ENCODE measurements at places on chromosomes 12 and 14. TPM values are rescaled to one million over a fixed set of nuclear protein-coding genes. Genes with fewer than 3 reads are reported as not detected.
A peak's percentile ranks its signal among the peaks of the same experiment; 100 is the strongest.

GRCh38 chr14:43041207-43041606 lies 1434.5 kb downstream of the LRFN5 start:
- H3K27ac ChIP-seq, result no peak overlapping the region
- DNase-seq, result no peak
- no peaks in the 10 kb centered on the region for H3K4me1 ChIP-seq
- H3K4me3 ChIP-seq, result no peak overlapping the region
- no peaks in the 10 kb centered on the region for H3K27me3 ChIP-seq
- no peaks in the 10 kb centered on the region for H3K36me3 ChIP-seq

TWF1 gene
- 102 TPM for total RNA-seq

- H3K36me3 ChIP-seq, result no peaks in the 10 kb centered on the region
- H3K4me3 ChIP-seq, result no peak overlapping the region
- H3K27me3 ChIP-seq, result peaks cover 6% of the 10 kb centered on the region
- no peak overlapping the region for H3K27ac ChIP-seq
- no peak for DNase-seq
Observed at GRCh38 chr12:40697566-40698259, 5.5 kb downstream of the CNTN1 start.

- no peak for DNase-seq
- no peaks in the 10 kb centered on the region for H3K27me3 ChIP-seq
- no peaks in the 10 kb centered on the region for H3K36me3 ChIP-seq
- H3K4me3 ChIP-seq, result no peak overlapping the region
- no peak overlapping the region for H3K27ac ChIP-seq
Observed at GRCh38 chr14:86989285-86989684, 1003.7 kb downstream of the GALC start.

CBLN3 gene
- total RNA-seq, result 1.6 TPM

DNA sequence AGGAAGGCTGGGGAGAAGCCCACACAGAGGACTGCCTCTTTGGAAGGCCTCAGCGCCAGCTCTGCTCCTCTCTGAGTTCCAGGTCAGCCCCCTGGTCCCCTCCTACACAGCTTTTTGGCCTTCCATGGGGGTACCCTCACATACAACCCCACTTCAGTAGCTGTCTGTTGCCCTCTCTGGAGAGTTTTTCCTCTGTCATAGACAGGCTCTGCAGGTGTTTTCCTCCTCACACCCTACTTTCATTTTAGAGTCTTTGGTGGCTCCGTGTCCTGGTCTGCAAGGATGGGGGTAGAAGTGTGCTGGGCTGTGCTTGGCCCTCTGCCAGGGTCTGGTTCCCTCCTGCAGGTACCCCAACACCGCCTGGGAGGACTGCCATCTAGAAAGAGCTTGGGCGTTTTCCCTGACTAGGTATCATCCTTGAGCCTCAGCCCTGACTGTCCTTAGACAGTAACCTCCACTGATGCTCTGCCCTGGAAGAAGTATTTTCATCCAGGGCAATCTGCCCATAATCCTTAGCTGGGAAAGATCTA lies 15.1 kb downstream of the ZDHHC22 start:
- H3K4me1 ChIP-seq, result no peaks in the 10 kb centered on the region
- H3K4me3 ChIP-seq, result no peak overlapping the region
- H3K27me3 ChIP-seq, result no peaks in the 10 kb centered on the region
- no peak for DNase-seq

DEPDC4 gene
- 2.0 TPM for total RNA-seq

PAH gene
- not detected for total RNA-seq

DNA sequence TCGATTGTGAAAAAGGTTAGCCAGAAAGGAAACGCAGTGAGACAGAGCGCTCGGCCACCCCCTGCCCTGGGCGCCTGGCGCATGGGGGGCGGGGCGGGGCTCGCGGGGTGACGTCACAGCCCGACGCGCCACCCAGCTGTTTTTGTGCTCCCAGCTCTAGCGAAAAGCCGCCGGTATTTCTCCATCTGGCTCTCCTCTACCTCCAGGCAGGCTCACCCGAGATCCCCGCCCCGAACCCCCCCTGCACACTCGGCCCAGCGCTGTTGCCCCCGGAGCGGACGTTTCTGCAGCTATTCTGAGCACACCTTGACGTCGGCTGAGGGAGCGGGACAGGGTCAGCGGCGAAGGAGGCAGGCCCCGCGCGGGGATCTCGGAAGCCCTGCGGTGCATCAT lies at the start of gene GABARAPL1:
TSS of gene GABARAPL1 (plus strand) at position 139 of the 393 bp plus-strand sequence. CDS start at position 392, 253 bp downstream.
- DNase-seq, result peak; percentile 84
- H3K4me3 ChIP-seq, result peak within 1 kb of the TSS; percentile 82
- no peaks in the 10 kb centered on the region for H3K4me1 ChIP-seq
- peak within 1 kb of the TSS; percentile 99 for H3K27ac ChIP-seq

DNA sequence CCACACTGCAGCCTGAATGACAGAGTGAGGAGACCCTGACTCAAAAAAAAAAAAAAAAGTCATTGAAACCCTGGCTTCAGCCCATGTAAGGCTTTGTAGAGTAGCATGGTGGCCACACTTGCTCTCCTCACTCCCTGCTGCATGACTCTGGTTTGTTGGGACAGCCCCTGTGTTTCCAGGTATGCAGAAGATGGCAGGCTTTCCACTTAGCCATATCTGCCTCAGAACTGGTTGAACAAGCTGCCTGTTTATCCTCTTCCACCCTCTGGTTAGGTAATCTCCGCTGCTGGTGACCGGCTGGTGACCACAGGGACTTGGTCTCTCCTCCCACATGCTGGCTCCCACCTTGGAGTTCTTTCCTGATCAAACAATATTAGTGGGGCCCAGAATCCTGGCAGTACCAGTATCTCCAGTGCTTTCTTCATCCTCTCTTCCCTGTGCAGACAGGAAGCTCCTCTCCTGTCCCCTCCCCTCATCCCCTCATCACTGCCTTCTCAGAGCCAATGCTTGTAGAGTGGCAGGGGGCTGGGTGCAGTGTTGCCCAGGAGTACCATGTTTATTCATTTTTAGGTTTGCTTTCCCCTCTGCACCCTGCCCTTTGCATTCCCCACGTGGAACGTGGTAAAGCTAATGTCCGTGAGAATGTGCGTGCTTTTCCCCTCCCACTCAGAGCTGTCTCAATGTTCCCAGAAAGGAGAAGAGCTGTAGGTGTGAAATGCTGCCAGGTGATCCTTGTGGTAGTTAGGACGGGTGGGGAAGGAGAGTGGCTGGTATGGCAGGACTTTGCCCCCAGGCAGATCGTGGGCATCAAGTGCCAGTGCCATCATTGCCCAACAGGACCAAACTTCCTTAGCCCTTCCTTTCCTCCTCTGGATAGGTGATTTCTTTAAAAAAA lies 11.3 kb downstream of the ABHD12B start:
- no peak overlapping the region for H3K27ac ChIP-seq
- H3K4me3 ChIP-seq, result no peak overlapping the region
- no peaks in the 10 kb centered on the region for H3K27me3 ChIP-seq
- H3K36me3 ChIP-seq, result no peaks in the 10 kb centered on the region

KRT74 gene
- total RNA-seq, result not detected

- H3K27ac ChIP-seq, result no peak overlapping the region
- H3K36me3 ChIP-seq, result no peaks in the 10 kb centered on the region
- no peaks in the 10 kb centered on the region for H3K4me1 ChIP-seq
- H3K4me3 ChIP-seq, result no peak overlapping the region
- no peaks in the 10 kb centered on the region for H3K27me3 ChIP-seq
- DNase-seq, result no peak
Observed at GRCh38 chr12:153080-153746, 60.7 kb downstream of the SLC6A12 start.

OR4E2 gene
- total RNA-seq, result not detected

SIX6 gene
- total RNA-seq, result not detected

CMKLR1 gene
- total RNA-seq, result 9.1 TPM

DNA sequence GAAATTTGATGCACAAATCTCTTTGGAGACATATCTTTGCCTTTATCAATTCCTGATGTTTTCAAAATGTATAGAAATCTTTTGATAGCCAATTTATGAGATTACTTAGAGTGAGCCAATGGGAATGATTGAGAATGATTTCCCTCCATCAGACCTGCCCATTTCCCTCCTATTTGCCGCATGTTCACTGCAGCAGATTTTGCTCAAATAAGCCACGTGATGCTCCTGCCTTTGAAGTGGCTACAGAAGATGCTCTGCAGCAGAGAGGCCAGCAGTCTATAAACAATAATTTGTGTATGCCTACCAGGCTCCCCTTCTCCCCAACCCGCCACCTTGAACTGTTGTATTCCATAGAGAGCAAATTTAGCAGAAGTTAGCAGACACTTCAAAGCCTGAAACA lies 21.9 kb downstream of the WIF1 start:
- H3K36me3 ChIP-seq, result no peaks in the 10 kb centered on the region
- H3K27ac ChIP-seq, result no peak overlapping the region
- no peaks in the 10 kb centered on the region for H3K4me1 ChIP-seq
- no peaks in the 10 kb centered on the region for H3K27me3 ChIP-seq
- no peak overlapping the region for H3K4me3 ChIP-seq

DNA sequence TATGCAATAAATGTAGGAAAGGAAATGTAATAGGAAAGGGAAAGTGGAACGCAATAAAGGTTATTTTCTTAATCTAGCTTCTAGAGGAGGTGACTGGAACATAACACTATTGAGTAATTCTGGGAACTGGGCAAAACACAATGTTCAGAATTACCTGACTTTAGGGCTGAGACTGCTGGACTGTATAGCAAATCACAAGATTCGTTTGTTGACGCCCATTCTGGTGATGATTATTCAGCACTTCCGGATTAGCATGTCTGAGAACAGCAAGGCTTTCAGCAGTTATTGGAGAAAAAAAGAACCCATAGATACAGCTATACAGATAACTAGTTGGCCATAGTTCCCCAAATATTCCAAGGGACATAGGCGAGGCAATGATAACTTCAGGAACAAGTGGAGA lies 2.3 kb upstream of the KLRD1 start:
- H3K27ac ChIP-seq, result no peak overlapping the region

- no peaks in the 10 kb centered on the region for H3K27me3 ChIP-seq
- no peaks in the 10 kb centered on the region for H3K4me1 ChIP-seq
- no peaks in the 10 kb centered on the region for H3K36me3 ChIP-seq
- H3K4me3 ChIP-seq, result no peak overlapping the region
Observed at GRCh38 chr14:23438101-23438971, 2.9 kb upstream of the MYH7 start.

FGD4 gene
- 50.5 TPM for total RNA-seq

DNA sequence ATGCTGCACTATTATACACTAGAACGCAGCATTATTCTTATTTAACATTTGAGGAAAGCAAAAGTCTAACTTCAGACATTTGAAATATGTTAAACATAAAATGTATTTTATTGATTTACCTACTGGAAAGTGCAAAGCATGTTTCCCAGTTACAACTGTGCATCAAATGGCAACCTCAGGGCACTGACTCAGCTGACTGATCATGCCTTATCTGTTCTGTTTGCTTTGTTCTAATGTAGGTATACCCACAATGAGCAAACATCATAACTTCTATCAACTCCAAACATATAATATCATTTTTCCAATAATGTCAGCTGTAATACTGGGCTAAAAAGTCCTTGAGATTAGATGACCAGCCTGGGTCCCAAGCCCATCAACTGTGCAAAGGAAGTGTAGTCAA lies 431.0 kb downstream of the FOXG1 start:
- no peak overlapping the region for H3K4me3 ChIP-seq
- H3K36me3 ChIP-seq, result no peaks in the 10 kb centered on the region
- no peak overlapping the region for H3K27ac ChIP-seq
- no peak for DNase-seq
- H3K4me1 ChIP-seq, result no peaks in the 10 kb centered on the region

OS9 gene
- total RNA-seq, result 213 TPM

DNA sequence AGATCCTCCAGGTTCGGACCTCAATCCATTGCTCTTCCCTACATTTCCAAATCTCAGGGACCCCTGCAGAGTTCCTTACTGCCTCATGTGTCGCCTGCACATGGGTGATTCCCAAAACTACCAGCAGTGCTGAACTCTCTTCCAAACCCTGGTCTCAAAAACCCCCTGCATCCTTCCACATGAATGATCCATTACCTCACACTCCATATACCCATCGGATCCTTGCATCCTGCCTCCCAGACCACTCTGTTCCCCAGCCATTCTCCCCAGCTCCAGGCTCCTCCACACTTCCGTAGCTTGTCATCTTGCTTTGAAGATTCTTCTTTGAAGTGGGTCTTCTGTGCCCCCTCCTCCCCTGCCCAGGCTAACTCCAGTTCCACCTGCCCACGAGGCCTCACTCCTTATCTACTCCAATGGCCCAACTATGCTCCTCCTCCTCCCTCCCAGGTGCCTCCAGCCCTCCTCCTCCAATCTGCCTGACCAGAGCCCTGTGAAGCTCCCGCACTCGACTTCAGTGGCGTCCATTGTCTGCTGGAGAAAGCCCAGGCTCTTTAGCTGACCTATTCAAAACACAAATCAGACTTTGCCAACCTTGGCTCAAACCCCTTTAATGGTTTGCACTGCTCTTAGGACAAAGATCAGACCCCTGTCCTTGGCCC lies 13.8 kb downstream of the RAPGEF3 start:
- no peak for DNase-seq
- peaks cover 9% of the 10 kb centered on the region for H3K4me1 ChIP-seq
- H3K4me3 ChIP-seq, result no peak overlapping the region
- no peaks in the 10 kb centered on the region for H3K36me3 ChIP-seq
- no peaks in the 10 kb centered on the region for H3K27me3 ChIP-seq
- no peak overlapping the region for H3K27ac ChIP-seq

DNA sequence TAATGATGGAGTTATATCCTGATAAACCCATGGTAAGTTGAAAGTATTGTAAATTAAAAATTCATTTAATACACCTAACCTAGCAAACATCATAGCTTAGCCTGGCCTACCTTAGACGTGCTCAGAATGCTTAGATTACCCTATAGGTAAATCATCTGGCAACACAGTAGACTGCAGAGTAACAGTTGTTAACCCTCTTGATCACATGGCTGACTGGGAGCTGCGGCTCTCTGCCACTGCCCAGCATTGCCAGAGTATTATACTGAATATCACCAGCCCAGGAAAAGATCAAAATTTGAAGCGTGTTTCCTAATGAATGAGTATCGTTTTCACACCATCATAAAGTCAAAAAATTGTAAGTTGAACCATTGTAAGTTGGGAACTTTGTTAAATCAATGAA lies 17.8 kb upstream of the TMPRSS12 start:
- no peak for DNase-seq
- no peaks in the 10 kb centered on the region for H3K4me1 ChIP-seq
- no peaks in the 10 kb centered on the region for H3K27me3 ChIP-seq
- H3K4me3 ChIP-seq, result no peak overlapping the region
- H3K36me3 ChIP-seq, result no peaks in the 10 kb centered on the region

NFKBIA gene
- total RNA-seq, result 418 TPM

GRCh38 chr14:75521415-75522199 lies 662 bp upstream of the BATF start:
- H3K4me3 ChIP-seq, result peak overlapping the region; percentile 50
- H3K27me3 ChIP-seq, result no peaks in the 10 kb centered on the region
- H3K4me1 ChIP-seq, result no peaks in the 10 kb centered on the region
- peak overlapping the region; percentile 72 for H3K27ac ChIP-seq
- H3K36me3 ChIP-seq, result no peaks in the 10 kb centered on the region

GRCh38 chr12:24631676-24632426 lies 317.1 kb downstream of the BCAT1 start:
- DNase-seq, result no peak
- no peaks in the 10 kb centered on the region for H3K36me3 ChIP-seq
- H3K4me1 ChIP-seq, result no peaks in the 10 kb centered on the region
- H3K27ac ChIP-seq, result no peak overlapping the region
- H3K4me3 ChIP-seq, result no peak overlapping the region

PTPRR gene
- total RNA-seq, result 0.59 TPM

- no peaks in the 10 kb centered on the region for H3K27me3 ChIP-seq
- no peak overlapping the region for H3K27ac ChIP-seq
- no peaks in the 10 kb centered on the region for H3K4me1 ChIP-seq
- H3K36me3 ChIP-seq, result no peaks in the 10 kb centered on the region
Observed at GRCh38 chr14:85363358-85363757, 166.6 kb upstream of the FLRT2 start.

TTC6 gene
- 78.6 TPM for total RNA-seq
